ENCODE measurements at places on chromosomes 13 and 19. TPM values are rescaled to one million over a fixed set of nuclear protein-coding genes. Genes with fewer than 3 reads are reported as not detected.

LSR gene
- total RNA-seq = 0.59 TPM

MBD3L2 gene
- not detected for total RNA-seq

ZNF841 gene
- 40.3 TPM for total RNA-seq

DNASE2 gene
- total RNA-seq = 48.1 TPM

Measured in smooth muscle cell of the umbilical artery (primary cell).